ENCODE measurements at places on chromosomes 1 and 21.

- DNase-seq, result no peak
Measured at GRCh38 chr1:17061486-17061885, 7.7 kb upstream of the SDHB start.

- DNase-seq, result no peak
Measured at GRCh38 chr1:159091607-159092031, 15.1 kb upstream of the AIM2 start.

- DNase-seq, result no peak
Measured at GRCh38 chr1:151593730-151594129, 18.1 kb upstream of the SNX27 start.

GRCh38 chr1:211752317-211752716, 76.9 kb upstream of the NEK2 start:
- DNase-seq, result no peak

- peak; percentile 40 for DNase-seq
Measured at GRCh38 chr1:158087320-158087927, 93.3 kb upstream of the CD1D start.
